Activated naive CD4-positive, alpha-beta T cell treated with Interleukin-2 at 50 U/mL for 16 hours (primary cell): ENCODE measurements at places on chromosomes 13 and 19.

GRCh38 chr13:108227651-108228272 is 9.6 kb downstream of the ABHD13 start:
- DNase-seq, result no peak

GRCh38 chr19:6528544-6529121 is 2.2 kb upstream of the TNFSF9 start:
- DNase-seq, result no peak

- no peak for DNase-seq
Measured at GRCh38 chr13:43335764-43336163, 312.4 kb downstream of the DNAJC15 start.

DNA sequence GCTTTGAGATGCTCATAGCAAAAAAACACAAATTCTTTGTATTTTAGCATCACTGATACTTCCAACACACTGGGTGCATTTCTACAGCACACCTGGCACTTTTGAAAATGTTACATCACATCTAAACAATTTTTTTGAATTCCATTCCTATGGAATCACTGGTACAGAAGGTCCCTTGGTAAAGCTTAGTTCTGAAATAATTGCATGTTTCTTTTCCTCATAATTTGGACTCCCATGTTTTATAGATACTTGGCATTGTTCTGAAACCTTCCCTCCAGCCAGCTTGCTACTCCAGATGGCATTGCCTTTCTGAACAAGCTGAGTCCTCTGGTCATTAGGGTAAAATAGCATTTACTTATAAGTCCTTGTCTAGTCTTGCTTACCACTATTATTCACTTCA is 481.3 kb upstream of the GPC6 start:
- DNase-seq, result no peak

- DNase-seq, result no peak
Measured at GRCh38 chr13:77733674-77734073, 36.2 kb downstream of the SLAIN1 start.

DNA sequence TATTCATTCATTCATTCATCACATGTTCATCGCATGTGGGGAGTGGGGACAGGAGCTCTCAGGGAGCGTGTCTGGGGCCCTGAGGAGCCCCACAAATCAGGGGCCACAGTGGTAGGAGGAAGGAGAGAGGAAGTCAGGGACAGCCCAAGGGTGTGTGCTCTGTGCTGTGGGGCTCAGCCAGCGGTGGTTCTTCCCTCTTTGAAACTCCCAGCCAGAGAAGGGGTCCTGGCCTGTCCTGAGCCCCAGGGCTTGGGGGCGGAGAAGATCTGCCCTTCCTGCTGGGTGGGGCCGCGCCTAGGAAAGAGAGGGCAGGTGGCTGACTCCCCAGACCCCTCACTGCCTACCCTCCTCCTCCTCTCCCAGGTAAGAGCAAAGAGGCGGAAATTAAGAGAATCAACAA is 14.6 kb downstream of the AP2A1 start:
- no peak for DNase-seq

GRCh38 chr13:82010780-82011179 is 1669.9 kb upstream of the SPRY2 start:
- DNase-seq, result no peak

DNA sequence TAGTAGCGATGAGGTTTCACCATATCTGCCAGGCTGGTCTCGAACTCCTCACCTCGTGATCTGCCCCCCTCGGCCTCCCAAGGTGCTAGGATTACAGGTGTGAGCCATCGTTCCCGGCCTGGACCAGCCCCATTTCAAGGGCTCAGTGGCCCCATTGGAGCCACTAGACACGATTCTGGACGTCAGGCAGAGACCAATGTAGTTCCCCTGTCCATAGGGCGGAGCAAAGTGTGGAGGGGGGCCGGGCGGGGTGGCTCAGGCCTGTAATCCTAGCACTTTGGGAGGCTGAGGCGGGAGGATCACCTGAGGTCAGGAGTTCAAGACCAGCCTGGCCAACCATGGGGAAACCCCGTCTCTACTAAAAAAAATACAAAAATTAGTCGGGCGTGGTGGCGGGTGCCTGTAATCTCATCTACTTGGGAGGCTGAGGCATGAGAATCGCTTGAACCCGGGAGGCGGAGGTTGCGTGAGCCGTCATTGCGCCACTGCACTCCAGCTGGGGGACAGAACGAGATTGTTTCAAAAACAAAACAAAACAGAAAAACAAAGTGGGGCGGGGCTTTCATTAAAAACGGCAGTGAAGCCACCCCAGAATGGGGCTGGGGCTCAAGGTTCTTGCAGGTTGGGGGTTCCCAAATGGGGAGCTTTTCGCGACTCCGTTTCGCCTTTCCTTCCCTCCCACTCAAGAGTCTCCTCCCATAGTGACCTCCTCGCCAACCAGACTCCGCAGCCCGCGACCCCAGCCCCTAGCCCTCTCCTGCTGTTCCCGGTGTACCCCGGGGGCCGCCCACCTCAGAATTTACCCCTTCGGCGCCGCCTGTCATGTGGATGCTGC is 758 bp upstream of the TECR start:
- DNase-seq, result no peak
